ENCODE measurements at places on chromosomes 6 and 20.

DNA sequence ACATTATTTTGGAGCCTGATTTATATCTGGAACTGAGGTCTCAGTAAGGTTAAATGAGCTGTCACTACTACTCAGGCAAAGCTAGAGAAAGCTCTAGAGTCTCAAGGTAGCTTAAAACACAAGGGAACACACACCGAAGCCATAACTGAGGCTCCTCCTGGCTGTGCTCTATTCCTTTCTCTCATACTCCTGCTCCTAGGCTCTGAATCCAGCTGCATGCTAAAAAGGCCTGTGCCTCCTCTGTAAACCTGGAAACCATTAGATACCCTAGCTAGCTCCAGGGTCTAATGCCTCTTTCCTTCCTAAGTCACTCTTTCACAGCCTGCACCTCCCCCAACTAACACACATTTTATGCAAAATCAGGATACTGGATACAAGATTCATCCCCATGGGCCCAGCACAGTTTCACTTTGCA is 17.1 kb downstream of the RIPOR2 start:
- DNase-seq: no peak

- DNase-seq: no peak
Observed at GRCh38 chr6:91926827-91927226, 1340.0 kb upstream of the MAP3K7 start.

GRCh38 chr20:23037017-23037481 is 1.9 kb downstream of the SSTR4 start:
- no peak for DNase-seq

GRCh38 chr20:47777220-47777619 is 8.1 kb downstream of the SULF2 start:
- no peak for DNase-seq

- DNase-seq: no peak
Observed at GRCh38 chr6:57064809-57065208, 18.3 kb downstream of the KIAA1586 start.

- DNase-seq: no peak
Observed at GRCh38 chr20:51460569-51461265, 81.8 kb downstream of the NFATC2 start.

DNA sequence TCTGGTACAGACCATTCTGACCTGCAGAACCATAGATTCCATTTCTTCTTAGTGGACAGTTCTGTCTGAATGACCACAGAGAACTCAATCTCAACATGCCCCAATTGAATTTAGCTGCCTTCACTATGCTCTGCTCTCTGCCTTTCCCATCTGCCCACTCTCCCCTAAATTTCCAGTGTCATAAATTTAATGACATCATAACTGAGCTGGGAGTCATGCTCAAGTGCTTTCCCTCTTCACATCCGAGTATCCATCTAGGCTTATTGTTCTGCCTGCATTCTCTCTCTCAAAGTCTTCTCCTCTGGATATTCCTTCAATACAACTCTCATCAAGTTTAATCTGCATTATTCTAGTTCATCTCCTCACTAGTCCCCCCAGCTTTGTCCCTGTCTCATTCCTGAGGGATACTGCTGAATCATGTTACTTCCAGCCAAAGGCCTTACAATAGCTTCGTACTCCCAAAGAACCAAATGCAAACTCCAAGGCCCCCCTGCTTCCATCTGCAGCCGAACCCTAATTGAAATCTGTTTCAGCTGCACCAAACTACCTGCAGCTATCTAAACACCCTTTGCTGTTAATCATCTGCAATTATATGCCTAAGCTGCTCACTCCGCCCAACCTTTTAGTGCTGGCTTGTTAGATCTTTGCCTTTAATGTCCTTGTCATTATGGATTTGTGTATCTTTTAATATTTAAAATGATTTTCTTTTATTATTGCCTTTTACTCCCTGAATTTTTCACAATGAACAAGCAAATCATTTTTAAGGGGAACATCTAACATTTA is 46.1 kb downstream of the SLC35B3 start:
- no peak for DNase-seq

GRCh38 chr20:1862663-1863053 is 32.5 kb upstream of the SIRPA start:
- DNase-seq: no peak

DNA sequence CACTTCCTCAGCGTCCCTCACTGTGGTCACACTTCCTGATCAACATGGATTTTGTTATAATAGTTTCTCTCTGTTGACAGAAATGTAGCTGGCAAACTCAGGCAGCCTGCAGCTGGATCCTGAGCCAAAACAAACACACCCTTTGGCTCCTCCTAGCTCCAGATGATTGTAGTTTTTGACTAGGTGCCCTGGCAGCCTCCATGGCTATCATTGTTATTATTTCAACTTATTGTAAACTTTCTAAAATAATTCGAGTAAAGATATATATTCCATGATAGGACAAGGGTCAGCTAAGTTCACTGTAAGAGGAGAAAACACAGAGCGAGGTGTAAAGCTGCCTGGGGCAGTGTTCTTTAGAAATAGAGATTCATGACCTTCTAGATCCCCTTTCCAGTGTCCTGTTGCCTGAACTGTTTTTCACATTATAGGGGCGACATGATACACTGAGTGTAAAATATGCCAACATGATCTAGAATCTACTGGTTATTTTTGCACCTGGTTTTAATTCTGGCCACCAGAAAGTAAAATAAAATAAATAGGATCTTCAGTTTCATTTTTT is 98.2 kb upstream of the HDGFL1 start:
- peak; percentile 47 for DNase-seq

DNA sequence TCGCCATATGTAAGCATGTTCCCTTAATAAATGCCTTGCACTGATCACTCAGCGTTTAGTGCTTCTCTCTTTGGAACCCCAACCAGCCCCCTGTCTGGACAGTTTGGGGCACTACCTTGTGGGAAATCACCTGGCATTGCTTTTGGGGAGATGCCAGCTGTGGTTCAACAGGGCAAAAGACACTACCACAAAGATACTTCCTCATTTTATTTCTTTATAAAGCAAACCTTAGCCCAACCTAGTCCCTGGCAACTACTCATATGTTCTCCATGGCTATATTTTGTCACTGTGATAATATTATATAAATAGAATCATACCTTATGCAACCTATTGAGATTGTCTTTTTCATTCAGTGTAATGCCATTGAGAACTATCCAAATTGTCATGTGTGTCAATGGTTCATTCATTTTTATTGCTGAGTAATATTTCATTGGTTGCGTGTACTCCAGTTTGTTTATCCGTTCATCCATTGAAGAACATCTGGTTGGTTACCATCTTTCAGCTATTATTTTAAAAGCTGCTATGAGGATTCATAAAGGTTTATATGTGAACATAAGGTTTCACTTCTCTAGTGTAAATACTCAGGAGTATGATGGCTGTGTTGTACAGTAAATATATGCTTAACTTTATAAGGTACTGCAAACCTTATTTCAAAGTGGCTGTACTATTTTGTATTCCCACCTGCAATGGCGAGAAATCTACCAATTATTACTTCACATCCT is 114.8 kb downstream of the MOXD1 start:
- no peak for DNase-seq

DNA sequence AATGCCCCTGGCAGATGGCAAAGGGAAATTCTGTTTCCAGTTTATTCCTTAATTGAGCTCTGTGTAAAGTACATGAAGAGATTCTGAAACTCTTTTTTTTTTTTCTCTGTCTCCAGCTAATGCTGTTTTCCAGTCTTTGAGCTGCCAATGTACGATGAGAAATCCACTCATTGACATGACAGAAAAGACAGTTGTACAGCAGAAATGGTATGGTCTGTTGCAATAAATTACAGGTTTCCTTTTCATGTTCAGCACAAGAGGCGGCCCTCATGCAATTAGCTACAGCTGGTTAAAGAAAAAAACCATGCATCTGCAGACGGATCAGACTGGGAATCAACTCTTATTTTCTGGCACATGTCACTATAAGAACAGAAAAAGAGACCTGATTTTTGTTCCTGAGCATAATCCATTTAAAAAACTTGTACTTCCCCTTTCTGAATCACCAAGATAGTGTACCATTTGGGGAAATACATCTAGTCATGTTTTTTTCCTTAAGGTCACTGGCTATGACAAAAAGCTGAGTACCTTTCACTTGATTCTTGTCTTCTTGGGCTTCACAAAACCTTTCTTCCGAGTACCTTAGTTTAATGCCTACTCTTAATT is 289.8 kb upstream of the PREP start:
- no peak for DNase-seq

DNA sequence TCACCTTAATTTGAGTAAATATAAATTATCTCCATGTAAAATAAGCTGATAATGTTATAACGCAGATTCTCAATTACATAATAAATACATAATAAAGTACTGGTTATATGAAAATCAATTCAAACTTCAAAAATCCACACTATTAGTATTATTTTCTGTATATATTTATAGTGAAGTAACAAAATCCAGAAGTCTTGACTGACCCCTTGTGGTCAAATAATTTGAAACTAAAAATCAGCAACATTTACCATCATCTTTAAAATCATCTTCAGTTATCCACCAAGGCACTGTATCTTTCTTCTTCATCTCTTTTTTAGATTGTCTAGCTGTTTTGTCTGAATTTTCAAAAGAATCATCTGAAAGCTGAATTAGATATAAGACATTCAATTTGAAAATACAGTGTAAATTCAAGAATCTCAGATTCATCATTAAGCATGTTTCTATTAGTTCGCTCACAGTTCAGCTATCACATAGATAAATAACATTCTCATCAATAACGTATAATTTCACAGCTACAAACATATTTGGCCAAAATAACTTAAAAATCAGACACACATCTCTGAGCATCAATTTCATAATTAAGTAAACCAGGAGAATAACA is 6.5 kb downstream of the CEP162 start:
- peak; percentile 21 for DNase-seq

GRCh38 chr6:54428431-54428830 is 120.2 kb downstream of the TINAG start:
- DNase-seq: no peak

DNA sequence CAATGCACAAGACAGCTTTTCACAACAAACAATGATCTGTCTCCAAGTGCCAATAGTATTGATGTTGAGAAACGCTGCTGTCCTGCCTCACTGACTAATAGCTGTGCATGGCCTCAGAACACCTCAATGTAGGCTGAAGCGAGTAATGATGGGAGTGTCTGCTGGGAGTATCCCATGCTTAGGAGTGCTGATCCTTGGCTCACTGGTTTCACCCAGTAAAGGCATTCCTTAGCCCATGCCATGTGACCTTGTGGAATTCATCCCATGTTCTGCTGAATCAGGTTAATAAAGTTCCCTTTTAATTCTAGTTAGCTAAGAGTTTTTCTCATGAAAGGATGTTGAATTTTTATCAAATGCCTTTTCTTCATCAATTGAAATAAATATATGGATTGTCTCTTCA is 3.8 kb upstream of the WFDC12 start:
- DNase-seq: no peak

GRCh38 chr6:167687116-167687725 is 139.5 kb upstream of the AFDN start:
- no peak for DNase-seq

- DNase-seq: no peak
Observed at GRCh38 chr6:11711984-11712711, 66.5 kb downstream of the ADTRP start.

- DNase-seq: peak; percentile 22
Observed at GRCh38 chr20:137668-138490, 4.5 kb upstream of the DEFB126 start.

DNA sequence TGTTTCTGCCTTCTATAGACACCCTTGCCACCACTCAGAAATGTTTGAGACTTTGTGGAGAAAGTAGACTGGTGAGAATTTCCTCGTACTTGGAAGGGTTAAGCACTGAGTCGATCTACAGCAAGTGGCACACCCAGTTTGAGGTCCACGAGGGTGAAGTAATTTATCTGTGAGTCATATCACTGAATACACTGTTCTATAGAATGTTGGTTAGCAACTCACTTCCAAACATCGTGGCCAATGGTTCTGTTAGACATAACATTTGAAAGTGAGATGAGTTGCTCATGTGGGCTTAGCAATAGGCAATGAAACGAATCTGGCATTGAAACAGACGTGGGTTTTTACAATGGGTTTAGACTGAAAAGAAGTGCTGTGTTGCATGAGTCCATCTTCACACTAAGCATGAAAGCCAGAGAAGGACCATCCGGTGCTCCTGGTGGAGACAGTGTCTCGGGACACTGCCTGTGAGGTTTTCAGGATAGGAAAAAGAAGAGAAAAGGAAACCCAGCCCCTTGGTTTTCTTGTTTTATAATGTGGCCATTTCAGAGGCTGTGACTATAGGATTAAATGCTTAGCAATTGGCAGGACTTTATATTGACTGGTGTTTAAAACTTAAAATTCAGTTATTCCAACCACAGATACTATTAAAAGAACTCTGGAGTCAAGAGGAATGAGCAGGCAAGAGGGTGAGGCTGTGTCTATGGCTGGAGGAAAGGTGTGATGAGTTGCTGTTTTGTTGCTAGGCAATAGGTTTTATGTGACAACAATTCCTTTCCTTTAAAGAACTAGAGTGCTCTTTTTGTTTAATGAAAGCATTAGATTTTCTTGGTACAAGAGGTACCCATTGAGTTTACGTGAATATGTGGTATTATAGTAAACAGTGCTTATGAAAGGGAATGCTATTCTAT is 31.0 kb upstream of the EZR start:
- peak; percentile 94 for DNase-seq

DNA sequence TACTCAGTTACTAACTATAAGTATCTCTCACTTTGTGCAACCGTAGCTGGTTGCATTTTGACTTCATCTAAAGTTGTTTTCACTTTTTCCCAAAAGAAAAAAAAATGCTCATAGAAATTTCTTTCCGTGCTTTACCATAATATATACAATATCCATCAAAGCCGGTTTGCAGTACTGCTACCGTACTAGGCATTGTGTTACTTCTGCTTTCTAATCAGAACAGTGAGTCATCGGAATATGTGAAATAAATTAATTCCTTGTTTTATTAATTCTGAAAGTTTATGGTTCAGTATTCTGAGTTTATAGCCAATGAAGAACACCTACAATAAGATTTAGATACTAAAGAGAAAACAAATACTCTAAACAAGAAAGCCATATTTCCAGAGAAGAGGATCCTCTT is 72.5 kb downstream of the TNFRSF21 start:
- no peak for DNase-seq

- DNase-seq: no peak
Observed at GRCh38 chr6:52210227-52210626, 24.1 kb downstream of the IL17A start.

- no peak for DNase-seq
Observed at GRCh38 chr20:15937179-15937578, 636.1 kb downstream of the KIF16B start.

DNA sequence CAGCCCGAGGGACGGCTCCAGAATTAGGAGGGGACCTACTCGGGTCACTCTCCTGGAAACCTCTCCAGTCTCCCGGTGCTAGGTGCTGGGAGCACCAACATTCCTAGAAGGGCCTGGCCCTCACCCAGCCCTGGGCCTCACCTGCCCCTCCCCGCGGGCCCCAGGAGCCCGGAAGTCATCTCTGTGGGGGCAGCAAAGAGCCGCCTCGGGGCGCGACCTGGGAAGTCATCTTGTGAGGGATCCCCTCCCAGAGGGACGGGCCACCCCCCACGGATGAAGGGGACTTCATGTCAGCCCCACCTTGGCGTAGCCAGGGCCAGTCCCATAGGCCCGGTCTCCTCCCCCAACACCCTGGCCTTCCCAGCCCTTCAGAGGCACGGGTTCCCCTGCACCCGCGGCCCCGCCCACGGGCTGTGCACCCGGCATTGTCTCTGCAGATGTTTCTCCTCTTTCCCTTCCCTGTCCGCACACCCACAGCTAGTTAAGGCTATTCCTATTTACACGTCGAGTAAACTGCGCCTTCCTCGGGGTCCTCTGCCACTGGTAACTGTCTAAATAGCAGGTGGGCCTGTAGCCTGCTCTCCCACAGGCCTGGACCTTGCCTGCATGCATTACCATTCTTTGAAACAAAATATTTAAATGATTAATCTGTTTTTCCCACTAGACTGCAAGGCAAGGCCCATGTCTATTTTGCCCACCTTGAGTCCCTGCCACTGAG is 896 bp upstream of the RNASET2 start:
- no peak for DNase-seq
